ENCODE measurements at places on chromosomes 16 and 17. TPM values are rescaled to one million over a fixed set of nuclear protein-coding genes. Genes with fewer than 3 reads are reported as not detected.

Gene NUPR1
- 23.7 TPM for total RNA-seq

- no peak for DNase-seq
Observed at GRCh38 chr16:69532641-69533455, 32.9 kb upstream of the NFAT5 start.

Gene SOST
- total RNA-seq, result not detected

DNA sequence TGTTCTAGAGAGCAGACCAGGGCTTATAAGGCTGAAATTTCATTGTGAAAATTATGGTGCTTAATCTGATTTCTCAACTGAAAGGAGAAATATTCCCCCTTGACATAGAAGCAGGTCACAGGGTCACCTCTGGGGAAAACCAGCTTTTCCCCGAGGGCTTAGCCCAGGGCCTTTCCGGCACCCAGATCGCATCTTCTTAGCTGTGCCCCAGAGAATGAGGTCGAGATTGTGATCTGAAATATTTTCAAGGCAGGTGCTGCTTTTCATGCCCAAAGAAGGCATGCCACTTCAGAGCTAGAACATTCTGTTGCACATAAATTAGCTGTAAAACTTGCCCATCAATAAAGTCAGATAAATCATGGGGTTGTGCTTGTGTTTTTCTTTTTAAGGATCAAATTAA, 25.4 kb upstream of the ARHGAP17 start:
- DNase-seq, result no peak

Gene TNFRSF13B
- not detected for total RNA-seq

- no peak for DNase-seq
Observed at GRCh38 chr17:63823659-63824331, 3.4 kb upstream of the PSMC5 start.

DNA sequence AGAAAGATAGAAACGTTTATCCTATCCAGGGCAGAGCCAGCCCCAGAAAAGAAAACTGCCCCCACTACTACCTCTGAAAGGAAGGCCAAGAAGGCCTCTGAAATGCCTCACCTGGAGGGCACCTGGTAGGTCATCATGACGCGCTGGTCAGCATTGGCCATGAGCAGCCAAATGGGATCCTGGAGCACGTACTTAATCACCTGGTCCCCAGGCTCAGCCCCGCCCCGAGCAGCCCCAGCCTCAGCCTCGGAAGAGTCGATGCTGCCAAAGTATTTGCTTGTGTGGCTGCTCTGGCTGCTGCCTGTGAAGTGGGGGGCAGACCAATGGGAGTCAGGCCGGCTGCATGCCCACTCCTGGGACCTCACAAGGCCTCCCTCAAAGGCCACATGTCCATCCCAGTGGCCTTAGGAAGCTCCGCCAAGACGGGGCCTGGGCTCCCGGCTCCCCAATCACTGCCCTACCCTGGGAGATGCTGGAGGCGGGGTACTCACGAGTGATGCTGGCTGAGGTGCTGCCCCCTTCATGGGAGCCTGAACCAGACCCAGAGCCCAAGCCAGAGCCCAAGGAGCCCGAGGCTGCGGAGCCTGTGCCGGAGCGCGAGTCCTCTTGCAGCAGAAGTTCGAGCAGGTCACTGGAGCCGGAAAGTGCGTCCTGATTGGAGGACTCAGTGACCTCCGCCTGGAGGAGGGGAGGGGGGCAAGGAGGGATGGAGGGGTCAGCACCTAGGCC, 9.9 kb downstream of the PER1 start:
- no peak for DNase-seq

Gene KRTAP2-3
- total RNA-seq, result not detected

DNA sequence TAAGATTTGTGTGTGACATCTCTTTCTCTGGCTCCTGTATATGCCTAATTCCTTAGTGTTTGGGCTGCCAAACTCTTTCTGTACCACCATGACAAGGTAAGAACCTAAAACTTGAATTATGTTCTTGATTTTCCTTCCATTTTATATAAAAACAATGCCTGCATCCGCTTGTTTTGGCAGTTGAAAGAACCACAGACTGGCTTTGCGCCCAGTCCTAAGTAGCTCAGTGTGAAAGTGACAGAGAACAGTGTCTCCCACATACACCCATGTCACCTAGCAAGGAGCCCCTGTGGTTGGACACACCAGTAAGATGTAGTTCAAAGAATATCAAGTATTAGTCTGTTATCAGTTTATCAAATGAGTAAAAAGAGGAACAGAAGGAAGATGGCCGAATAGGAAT, 40.7 kb upstream of the SLC6A2 start:
- DNase-seq, result no peak

Gene ALDH3A1
- total RNA-seq, result 0.17 TPM

DNA sequence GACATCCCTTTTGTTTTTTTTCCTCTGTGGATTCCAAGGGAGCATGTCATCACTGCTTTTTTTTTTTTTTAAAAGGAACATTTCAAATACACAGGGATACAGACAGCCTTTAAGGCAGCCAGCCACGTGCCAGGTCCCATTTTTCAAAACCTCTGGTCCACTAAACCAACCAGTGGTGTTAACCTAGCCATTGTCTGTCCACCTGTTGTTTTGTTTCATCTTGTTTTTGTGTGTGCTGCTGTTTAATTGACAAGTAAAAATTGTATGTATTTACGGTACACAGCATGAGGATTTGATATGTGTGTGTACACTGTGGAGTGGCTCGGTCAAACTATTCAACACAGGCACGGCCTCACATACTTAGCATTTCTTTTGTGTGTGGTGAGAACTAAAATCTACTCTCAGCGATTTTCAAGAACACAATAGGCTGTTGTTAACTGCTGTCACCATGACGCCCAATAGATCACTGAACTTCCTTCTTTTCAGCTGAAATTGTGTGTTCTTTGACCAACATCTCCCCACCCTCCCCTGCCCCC, 19.2 kb downstream of the TMEM114 start:
- DNase-seq, result no peak

GRCh38 chr17:17053446-17054379, 11.5 kb downstream of the MPRIP start:
- no peak for DNase-seq

Gene RAB26
- total RNA-seq, result 0.77 TPM

GRCh38 chr17:82449131-82449882, 1.2 kb downstream of the CYBC1 start:
- no peak for DNase-seq

Measured in psoas muscle (tissue), 8 donors.